NCI-H187 (cell line): ENCODE measurements at places on chromosomes 2 and 18.

DNA sequence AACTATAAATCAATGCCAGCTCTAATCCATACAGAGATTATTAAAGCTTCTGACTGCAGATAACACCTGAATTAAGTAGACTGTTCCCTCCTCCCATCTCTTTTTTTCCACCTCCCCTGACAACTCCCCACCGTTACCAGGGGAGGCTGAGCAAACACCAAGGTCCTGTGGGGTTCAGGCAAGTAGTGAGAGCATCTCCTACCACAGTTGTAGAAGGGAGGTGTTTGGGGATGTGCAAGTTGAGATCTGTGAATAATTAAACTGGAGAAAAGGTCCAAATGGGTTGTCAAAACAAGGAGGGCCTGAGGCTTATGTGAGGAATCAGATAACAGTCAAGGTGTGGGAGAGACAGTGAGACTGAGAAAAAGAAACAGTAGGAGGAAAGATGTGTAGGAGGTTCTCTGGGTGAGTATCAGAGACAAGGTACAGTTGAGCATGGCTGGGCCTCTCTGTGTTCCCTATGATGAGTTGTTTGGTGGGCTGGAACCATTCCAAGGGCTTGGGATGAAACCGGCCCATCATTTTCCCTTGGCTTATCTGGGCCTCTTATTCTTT, 194.6 kb downstream of the CYRIA start:
- no peak for DNase-seq

DNA sequence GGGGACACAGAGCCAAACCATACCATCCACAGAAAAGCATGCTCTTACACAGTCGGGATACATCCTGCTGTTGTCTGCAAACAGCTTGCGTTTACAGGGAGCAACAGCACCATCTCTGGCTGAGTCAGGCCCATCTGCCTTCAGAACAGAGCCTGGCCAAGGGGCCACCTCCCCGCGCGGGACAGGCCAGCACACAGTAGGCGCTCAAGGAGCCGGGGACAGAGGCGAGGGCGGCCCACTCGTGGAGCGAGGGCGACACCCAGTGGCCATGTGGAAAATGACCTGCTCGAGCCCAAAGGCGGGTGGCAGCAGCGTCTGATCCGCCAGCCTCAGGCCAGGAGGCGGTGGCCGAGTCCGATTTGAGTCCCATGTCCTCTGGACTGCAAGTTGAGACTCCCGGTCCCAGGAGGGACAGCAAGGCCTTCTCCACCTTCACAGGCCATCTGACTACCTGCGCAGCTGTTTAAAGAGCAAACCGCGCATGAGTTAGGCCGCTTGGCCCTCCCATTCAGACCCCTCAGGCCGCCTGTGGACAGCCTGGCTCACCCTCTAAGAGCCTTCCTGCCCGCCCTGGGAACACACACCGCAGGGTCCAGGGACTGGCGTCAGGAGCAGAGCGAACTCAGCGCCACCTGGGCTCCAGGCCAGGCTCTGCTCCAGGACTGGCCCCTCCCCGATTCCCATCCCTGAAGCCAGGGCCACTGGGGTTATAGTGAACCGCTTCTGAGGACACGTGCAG, 38.3 kb downstream of the TTC32 start:
- DNase-seq: no peak

DNA sequence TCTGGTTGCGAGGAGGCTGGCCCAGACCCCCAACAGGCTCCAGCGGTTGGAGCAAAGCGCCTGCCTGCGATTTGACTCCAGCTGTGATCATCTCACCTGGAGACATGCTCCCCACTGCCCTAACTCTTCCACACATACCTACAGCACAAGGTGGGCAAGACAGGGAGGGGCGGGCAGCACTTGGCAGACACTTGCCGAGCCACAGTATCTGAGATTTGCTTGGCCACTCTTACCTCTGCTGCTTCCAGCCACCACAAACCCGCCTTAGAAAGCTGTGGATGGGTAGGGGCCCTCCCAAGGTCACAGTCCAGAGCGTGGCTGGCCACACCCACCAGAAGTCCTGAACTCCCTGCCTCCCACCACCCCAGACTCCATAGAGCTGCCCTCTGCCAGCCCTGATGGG, 8.2 kb downstream of the CYP26B1 start:
- DNase-seq: no peak

DNA sequence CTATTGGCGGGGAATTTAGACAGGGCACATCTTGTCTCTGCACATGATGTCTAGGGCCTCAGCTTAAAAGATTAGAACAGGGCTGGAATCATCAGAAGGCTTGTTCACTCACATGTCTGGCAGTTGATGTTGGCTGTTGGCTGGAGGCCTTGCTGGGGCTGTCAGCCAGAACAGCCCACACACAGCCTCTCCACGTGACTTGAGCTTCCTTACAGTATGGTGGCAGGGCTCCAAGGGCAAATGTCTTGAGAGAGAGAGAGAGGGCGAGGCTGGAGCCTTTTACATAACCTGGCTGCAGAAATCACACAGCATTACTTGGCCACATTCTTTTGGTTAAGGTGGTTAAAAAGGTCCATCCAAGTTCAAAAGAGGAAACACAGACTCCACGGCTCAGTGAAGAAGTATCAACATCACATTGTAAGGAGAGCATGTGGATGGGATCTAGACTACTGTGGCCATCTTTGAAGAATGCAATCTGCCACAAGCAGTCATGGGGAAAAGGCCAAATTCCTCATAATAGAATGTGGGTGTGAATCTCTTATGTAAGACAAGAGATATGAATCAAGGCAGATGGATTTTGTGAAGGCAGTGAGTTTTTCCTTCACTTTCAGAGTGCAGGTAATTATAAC, 30.4 kb downstream of the SRSF7 start:
- DNase-seq: no peak
